ENCODE measurements at places on chromosomes 5 and 9.

DNA sequence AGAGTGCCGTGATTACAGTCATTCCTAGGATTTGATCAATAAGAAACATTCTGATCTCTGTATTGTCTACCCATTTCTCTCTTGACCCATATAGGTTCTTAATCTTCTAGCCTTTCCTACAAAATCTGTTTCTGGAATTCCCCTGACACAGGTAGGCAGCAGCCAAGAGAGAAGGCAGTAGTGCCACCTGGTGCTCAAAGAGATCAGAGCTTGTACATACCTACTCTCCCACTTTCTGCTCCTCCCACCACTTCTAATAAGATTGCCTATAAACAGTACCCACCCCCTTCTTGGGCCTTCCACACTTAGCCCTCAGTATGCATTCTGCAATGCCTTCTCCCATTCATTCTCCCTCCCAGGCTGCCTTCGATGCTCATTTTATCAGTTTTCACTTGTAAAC, 117.4 kb upstream of the RORB start:
- no peak for DNase-seq

DNA sequence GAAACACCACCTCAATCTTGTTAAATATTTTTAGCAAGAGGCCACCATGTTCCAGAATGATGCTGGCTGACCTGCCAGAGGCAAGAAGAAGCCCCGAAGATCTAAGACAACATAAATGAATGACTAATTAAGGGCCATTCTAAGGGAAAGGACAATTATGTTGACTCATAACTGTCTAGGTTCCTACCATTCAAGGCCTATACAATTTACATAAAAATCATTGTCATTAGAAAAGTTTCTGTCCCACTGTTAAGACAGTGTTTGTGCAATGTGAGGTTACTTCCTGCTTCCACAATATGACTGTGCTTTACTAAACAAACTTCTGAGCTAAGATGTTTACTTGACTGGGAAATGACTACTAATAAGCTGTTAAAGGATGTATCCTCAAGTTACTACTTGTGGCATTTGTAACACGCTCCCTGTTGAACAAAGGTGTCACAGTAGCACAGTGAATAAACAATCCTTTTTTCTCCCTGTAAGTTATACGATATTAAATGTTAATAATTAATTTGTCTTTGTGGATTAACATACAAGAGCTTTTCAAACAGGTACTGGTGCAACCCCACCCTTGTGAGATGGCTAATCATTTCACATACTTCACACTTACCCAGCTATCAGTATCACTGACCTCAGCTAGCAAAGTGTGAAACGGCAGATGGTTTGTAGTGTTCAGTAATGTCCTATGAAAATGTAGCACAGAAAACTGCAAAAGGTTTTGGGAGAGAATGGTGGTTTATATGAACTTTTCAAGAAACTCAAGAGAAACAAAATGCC, 195.8 kb downstream of the EFNA5 start:
- no peak for DNase-seq

- no peak for DNase-seq
These were observed 263.6 kb downstream of the FANCC start for GRCh38 chr9:95053611-95054570.

DNA sequence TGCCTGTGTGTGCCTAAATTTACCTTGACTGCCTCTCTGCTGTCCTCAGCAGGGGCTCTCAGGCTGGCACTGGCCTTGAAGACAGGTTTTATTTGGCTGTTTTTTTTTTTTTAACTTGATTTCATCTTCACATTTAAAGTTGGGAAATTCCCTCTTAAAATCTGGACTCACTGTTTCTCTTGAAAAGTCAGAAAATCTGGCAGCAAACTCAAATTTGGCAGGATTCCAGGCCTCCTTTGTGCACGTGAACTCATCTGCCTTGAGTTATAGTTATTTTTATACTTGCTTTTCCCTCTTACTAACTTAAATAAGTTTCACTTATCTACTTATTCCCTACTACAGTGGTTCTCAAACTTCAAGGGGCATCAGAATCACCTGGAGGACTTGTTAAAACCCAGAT, 118.4 kb upstream of the MAP3K1 start:
- no peak for DNase-seq

GRCh38 chr5:8829323-8830029, 716.4 kb downstream of the SEMA5A start:
- DNase-seq, result no peak

GRCh38 chr9:121439711-121440664, 59.7 kb downstream of the GGTA1 start:
- no peak for DNase-seq

DNA sequence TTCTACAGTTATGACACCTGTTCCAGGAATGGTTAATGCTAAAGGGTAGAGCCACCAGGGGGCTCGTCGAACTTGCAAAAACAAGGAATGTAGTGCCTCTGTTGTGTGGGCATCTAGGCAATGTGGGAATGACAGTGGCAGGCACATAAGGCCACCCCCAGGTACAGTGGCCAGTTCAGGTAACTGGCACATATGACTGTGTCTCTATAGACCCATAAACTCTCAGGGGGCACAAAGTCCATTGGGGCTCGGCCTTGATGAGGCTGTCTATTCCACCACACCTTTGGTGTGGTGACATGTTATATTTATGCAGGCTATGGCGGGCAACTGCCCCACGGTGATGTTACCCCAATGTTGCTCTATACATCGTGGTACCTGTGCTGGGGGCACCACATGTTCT, 59.6 kb upstream of the FAM120A start:
- no peak for DNase-seq

GRCh38 chr5:140043508-140043872, 391 bp upstream of the NRG2 start:
- no peak for DNase-seq

- DNase-seq, result no peak
These were observed 104.6 kb upstream of the SARDH start for GRCh38 chr9:133842721-133843227.

- DNase-seq, result no peak
These were observed 40.7 kb upstream of the ADAMTS2 start for GRCh38 chr5:179385914-179386313.

DNA sequence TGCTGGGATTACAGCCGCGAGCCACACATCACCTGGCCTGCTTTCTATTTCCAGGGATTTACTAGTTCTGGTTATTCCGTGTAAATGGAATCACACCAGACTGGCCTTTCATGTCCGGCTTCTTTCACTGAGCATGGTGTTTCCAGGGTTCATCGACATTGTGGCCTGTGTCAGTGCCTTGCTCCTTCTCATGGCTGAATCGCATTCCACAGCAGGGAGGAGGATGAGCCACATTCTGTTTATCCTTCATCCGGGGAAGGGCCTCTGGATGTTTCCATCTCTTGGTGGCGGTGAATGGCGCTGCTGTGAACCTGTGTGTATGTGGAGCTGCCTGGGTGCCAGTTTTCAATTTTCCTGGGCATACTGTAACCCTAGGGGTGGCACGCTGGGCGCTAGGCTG, 58.7 kb upstream of the RNU6ATAC start:
- no peak for DNase-seq

DNA sequence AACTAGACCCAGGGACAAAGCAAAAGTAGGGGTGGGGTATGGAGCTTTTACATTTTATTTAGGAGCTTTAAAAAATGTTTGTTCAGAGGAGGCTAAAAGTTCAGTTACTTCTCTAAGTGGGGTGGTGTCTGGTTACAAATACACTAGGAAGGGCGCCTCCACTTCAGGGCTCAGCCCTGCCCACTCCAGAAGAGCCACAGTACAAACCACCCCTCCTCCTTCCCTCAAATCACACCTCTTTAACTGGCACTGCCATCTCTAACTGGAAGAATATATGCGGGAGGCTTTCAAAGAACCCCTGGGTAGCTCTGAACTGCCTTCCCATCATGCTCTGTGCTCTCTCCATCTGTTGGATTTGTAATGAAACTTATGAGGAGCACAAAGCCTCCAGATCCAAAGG, 98.8 kb upstream of the NFIB start:
- DNase-seq, result peak; percentile 90

DNA sequence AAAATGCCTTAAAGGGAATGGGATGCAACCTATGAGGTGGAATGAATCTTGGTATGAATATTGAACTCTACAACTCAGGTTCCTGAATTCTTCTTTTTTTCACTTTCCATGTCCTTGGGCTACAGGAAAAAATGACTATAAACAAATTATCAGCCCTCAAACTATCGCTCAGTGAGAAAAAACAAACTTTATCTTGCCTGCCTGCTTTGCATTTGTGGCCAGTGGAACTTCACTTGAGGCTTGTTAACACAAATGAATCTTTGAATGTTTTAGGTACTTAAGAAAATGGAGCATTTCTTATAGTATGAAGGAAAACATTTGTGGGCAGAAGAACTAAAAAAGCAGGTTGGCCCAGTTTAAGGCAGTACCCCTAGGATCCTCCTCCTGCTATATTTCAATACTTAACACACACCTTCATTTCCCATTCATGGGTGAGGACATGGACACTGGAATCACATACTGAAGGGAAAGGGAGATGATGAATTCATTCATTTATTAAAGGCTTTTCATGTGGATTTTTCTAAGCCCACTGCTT, 34.1 kb downstream of the ELOVL7 start:
- no peak for DNase-seq

- DNase-seq, result no peak
These were observed 1058.5 kb upstream of the DMAC1 start for GRCh38 chr9:8857926-8858595.

DNA sequence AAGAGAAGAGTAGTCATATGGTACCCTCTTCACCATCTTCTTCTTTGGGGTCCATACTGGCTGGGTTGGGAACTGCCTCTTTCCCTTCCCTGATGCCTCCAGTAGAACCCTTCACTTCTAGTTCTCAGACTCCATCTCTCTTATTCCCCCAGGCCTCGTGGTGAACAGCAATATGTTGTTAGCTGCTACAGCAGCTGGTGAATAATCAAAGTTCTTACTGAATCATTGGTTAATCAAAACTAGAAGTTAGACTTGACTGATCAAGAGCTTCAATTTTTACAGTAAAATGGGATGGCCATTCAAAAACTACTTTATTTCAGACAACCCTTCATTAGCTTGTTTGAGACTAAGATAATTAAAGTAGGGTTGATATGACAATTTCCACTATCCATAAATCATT, 190.9 kb upstream of the GNA14 start:
- DNase-seq, result no peak

DNA sequence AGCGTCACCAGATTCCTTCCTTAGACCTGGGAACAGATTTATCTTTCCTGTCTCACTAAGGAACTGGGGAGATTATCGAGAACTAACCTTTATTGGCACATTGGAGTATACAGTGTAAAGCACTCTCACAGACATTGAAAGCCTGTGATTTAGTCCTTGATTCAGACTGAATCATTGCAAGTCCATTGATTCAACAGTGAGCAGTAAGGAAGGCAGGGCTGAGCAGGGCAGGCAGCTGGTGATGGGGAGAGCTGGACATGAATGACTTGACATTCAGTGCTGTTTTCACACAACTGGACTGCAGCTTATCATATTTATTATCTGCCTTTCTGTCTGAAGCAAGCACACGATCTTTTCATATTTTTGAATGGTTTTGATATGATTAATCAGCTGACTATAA, 16.2 kb downstream of the ISOC1 start:
- DNase-seq, result no peak

GRCh38 chr5:13480834-13481233, 463.7 kb downstream of the DNAH5 start:
- DNase-seq, result no peak

GRCh38 chr5:31366941-31367340, 165.0 kb downstream of the DROSHA start:
- no peak for DNase-seq

DNA sequence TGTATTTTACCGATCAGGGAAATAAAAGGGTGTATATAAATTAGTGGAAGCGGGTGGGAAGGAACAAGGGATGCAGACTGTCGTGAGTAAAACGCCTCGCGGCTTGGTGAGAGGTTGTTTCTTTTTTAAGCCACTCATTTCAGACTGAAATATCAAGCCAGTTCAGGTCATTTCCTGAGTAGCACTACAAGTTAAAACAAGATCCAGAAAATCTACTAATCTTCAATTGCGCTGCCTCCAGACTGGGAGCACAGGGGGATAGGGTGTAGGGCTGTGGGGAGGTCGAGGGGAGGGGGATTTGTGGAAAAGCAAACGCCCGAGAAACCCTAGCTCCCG, 140.8 kb downstream of the TSSK1B start:
- no peak for DNase-seq

- no peak for DNase-seq
These were observed 218.5 kb downstream of the C9orf50 start for GRCh38 chr9:129402371-129402739.

DNA sequence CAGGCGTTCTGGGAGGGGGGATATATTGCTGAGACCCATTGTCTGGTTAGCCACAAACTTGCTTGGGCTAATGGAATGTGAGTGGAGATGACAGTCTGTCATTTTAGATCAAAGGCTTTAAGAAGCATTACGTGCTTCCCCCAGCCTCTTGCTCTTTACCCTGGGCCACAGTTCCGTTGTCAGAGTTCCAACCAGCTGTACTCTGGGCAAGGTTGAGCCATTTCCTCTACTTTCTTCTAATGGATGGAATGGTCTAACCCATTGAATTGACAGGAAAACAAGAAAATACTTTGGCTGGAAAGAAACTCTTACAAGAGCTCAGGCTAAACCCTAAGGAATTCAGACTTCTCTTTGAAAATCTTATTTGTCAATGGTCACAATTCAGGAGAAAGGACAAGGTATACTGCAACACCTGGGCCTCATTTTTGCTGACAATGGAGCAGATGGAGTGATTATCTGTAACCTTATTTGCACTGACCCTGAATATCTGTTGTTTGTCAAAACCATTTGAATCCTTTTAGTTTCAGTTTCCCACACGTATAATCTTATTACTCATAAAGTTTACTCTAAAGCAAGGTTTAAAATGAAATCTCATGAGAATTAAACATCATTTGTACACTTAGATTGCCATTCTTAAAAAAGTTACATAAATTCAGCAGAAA, 231.4 kb downstream of the PDE4D start:
- DNase-seq, result peak; percentile 15

GRCh38 chr5:17799521-17799920, 165.3 kb downstream of the TAF11L14 start:
- no peak for DNase-seq

DNA sequence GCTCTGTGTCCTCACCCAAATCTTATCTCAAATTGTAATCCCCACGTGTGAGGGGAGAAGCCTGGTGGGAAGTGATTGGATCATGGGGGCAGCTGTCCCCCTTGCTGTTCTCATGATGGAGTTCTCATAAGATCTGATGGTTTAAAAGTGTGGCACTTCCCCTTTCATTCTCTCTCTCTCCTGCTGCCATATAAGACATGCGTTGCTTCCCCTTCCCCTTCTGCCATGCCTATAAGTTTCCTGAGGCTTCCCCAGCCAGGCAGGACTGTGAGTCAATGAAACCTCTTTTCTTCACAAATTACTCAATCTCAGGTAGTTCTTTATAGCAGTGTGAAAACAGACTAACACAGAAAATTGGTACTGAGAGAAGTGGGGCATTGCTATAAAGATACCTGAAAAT, 107.7 kb downstream of the DMAC1 start:
- DNase-seq, result no peak

- DNase-seq, result no peak
These were observed 260.0 kb downstream of the PIK3R1 start for GRCh38 chr5:68475476-68475983.

- DNase-seq, result no peak
These were observed 50.7 kb upstream of the UBAC1 start for GRCh38 chr9:136011703-136012496.

GRCh38 chr5:24397601-24398000, 247.2 kb downstream of the CDH10 start:
- no peak for DNase-seq
